NCI-H1930 (cell line): ENCODE measurements at places on chromosomes 4 and X.

DNA sequence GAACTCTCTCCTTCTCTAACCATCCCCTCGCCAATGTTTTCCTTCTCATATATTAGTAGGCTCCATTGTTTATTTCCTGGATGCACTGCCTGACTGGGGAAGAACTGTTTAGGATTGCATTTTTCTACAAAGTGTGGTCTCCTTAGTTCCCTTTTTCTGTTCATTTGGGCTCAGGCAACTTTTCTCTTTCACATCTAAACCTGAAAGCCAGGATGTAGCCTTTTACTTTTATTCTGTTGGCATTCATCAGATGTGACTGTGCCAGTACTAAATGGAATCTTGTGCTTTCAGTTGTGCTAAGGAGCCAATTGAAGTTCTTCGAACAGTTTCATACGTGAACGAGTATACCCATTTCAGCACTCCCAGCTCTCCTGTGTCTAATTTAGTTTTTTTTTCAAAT, 59.8 kb downstream of the DDIT4L start:
- DNase-seq, result no peak

DNA sequence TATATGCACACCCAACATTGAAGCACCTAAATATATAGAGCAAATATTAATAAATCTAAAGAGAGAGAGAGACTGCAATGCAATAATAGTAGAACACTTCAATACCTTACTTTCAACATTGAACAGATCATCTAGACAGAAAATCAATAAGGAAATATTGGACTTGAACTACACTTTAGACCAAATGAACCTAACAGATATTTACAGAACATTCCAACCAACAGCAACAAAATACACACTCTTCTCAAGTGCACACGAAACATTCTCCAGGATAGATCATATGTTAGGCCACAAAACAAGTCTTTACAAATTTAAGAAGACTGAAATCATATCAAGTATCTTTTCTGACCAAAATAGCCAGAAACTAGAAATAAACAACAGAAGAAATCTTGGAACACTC, 66.6 kb downstream of the CD99L2 start:
- DNase-seq, result no peak

GRCh38 chrX:15299941-15300851, 15.2 kb downstream of the ASB11 start:
- DNase-seq, result no peak

DNA sequence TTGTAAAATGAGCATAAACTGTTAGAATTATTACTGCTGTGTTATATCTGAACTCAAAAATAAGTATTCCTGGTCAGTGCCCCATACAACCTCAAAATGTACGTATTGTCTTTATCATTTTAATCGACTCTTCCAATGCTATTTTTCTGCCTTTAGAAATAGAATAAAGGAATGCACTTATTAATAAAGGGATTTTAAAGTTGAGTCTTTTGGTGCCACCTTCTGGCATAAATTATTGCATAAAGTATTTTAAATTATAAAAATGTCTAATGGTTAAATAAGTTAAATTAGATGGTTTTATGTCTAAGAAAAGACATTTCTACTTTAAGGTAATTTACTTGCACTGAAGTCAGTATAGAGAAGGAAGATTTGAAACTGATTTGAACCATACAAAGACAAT, 424.0 kb upstream of the NDST4 start:
- no peak for DNase-seq
